ENCODE measurements at places on chromosomes 5 and 9.

GRCh38 chr9:128877852-128878251 lies 3.9 kb downstream of the KYAT1 start:
- no peak for DNase-seq

- DNase-seq: no peak
Measured at GRCh38 chr9:20200991-20201431, 412.2 kb upstream of the SLC24A2 start.

DNA sequence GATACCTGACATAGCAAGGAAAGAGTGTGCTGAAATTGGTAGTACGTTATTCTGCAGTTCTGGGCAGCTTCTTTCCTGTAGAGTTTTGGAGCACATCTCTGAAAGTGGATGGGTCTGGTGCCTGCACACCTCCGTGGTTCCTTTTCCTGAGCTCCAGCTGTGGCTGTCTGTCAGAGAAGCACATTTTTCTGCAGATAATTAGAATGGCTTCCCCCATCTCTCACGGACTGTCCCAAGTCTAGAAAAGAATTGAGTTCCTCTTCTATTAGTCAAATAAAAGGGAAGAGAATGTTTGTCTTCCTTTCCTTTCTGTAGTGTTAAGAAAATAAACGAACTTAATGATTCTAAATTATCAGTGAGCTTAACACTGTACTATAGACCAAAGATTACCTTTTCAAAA lies 55.7 kb downstream of the VCAN start:
- DNase-seq: no peak

DNA sequence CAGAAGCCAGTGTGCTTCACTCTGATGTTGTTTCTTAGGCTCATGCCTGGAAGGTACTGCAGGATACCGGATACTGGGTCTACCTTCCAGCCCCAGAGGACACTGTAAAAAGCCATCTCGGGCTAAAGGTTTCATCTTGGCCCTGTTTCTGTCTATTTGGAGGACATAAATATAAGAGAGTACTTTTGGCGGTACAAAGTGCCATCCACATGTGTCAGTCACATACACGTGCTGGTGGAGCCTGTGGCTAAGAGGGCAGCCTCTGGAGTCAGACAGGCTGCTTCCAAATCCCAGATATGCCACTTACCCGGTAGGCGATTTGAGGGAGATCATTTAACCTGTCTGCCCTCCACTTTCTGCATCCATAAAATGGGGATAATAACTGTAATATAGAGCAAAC lies 160.4 kb downstream of the NR3C1 start:
- DNase-seq: no peak

- no peak for DNase-seq
Measured at GRCh38 chr9:20031836-20032235, 243.0 kb upstream of the SLC24A2 start.

- DNase-seq: no peak
Measured at GRCh38 chr9:121498487-121499176, 1.0 kb downstream of the GGTA1 start.

Measured in GM12864 (cell line).